ENCODE measurements at places on chromosomes 1 and 21.

GRCh38 chr1:194071205-194071604 lies 884.8 kb upstream of the B3GALT2 start:
- DNase-seq, result no peak

DNA sequence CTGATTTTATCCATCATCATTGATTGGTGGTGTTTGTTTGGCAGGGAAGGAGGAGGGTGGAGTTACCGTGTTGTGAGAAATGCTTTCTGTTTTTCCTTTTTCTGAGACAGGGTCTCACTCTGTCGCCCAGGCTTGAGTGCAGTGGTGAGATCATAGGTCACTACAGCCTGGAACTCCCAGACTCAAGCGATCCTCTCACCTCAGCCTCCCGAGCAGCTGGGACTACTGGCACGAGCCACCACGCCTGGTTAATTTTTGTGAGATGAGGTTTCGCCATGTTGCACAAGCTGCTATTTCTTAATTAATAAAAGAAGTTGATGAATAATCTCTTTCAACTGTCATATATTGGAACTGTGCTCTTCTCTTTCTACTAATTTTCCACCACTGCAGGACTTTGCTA lies 44.3 kb downstream of the HUNK start:
- no peak for DNase-seq

GRCh38 chr1:172416496-172417035 lies 3.9 kb upstream of the C1orf105 start:
- DNase-seq, result no peak

GRCh38 chr1:9687120-9687873 lies 35.8 kb downstream of the PIK3CD start:
- DNase-seq, result peak; percentile 68
